HFFc6 (cell line): ENCODE measurements at places on chromosomes 7 and 10.

- no peak for DNase-seq
Observed at GRCh38 chr10:86113983-86114382, 252.6 kb downstream of the GRID1 start.

- no peak for DNase-seq
Observed at GRCh38 chr10:131743190-131744151, 157.3 kb upstream of the PPP2R2D start.

DNA sequence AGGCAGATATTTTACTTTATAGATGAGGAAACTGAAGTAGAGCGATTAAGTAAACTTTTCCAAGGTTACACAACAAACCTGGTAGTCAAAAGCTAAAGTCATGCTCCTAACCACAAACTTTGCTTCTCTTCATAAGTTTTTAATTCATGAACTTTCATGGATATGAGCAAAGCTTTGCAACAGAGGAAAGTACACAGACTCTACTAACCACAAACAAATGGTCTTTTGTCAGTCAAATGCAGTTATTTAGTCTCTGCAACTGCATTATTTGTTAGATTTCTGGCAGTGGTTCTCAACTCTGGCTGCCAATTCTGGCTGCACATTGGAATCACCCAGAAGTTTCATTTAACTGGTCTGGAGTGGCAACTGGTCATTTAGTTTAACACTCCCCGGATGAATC, 140.6 kb upstream of the TMEM168 start:
- DNase-seq = peak; percentile 38

DNA sequence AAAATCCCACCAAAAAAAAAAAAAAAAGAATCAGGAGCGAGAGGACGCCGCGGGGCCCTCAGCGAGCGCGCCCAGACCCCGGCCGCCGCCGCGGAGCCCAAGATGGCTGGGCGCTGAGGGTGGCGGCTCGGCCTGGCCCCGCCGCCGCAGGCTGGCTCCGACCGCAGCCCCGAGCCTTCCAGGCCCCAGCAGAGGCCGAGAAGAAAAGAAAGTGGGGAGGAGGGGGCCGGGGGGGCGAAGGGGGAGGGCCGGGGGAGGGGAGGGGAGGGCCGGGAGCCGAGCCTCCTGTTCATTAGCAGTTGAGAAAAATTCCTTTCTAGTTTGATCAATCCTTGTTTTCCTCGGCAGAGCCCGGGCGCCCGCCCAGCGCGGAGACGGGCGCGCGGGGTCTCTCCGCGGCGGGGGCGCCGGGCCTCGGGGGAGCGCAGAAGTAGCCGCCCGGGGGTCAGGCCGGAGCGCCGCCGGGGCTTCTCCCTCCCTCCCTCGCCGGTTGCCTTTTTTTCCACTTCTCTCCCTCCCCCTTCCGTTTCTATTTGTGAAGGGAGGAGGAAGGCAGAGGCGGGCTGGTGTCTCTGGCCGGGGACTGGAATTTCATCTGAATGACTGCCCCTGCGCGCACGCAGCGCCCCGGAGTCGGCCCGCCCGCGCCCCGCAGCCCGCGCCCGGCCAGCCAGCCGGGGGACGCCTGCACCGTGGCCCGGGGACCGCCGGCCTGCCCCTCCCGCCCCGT, 778 bp upstream of the TRIM8 start:
- peak; percentile 75 for DNase-seq

- peak; percentile 18 for DNase-seq
Observed at GRCh38 chr7:107228291-107228690, 59.5 kb downstream of the HBP1 start.

- no peak for DNase-seq
Observed at GRCh38 chr7:12619461-12620069, 49.0 kb downstream of the SCIN start.

- no peak for DNase-seq
Observed at GRCh38 chr7:157474685-157475084, 137.9 kb downstream of the DNAJB6 start.

GRCh38 chr10:126813432-126813831, 91.8 kb upstream of the DOCK1 start:
- no peak for DNase-seq

- peak; percentile 43 for DNase-seq
Observed at GRCh38 chr10:23095966-23096801, 805 bp downstream of the MSRB2 start.

DNA sequence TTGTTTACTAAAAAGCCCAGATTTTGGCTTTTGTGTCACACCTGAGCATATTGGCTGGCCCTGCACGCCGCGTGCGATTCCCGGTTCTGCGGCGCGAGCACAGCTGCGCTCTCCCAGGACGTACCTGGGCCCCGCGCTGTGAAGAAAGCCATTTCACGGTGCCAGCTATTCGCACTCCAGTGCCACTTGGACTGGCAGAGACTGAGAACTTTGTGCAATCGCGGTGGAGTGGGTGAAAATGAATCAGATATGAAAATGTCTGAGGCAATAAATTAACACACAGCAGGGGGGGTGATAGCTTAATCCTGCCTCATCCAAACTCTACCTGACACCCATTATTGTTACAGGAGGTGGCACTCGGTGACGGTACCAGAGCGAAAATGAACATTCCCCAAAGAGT, 330.1 kb upstream of the MGMT start:
- DNase-seq = no peak

- peak; percentile 54 for DNase-seq
Observed at GRCh38 chr10:72340510-72341261, 14.0 kb downstream of the DNAJB12 start.

GRCh38 chr10:22704942-22705341, 9.4 kb downstream of the PIP4K2A start:
- no peak for DNase-seq

GRCh38 chr10:118720685-118721538, 33.9 kb downstream of the CACUL1 start:
- DNase-seq = peak; percentile 53

DNA sequence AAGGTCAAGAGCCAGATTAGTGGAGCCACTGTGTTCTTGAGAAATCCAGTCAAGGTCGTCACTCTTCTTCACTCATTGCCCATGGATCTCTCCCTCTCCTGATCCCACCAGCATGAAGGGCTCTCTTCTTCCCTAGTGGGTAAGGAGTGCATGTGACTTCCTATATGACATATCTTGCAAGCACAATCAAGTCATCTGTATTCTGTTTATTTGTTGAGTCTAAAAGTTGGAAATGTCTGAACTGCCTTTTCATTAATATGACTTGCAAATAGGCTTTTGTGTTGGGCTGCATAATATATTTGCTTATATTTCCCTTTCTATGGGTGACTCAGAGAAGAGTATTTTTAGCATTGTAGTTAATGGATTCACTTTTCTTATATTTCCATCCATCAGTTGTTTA, 313.7 kb upstream of the KMT2E start:
- DNase-seq = no peak

GRCh38 chr10:129922598-129923123, 41.4 kb downstream of the EBF3 start:
- no peak for DNase-seq

DNA sequence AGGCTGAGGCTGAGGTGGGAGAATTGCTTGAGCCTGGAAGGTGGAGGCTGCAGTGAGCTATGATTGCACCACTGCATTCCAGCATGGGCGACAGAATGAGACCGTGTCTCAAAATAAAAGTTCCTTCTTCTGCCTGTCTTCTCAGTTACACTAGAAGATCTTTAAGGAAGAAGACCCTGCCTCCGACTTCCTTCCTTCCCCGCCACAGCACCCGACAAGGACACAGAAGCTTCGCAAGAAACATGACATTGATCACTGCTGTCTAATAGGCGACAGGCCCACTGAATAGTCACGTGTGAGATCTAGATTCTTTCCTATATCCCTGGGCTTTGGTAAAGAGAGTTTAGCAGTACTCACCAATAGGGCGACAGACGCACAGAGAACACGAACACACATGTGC, 118.2 kb downstream of the PRPF18 start:
- DNase-seq = no peak

DNA sequence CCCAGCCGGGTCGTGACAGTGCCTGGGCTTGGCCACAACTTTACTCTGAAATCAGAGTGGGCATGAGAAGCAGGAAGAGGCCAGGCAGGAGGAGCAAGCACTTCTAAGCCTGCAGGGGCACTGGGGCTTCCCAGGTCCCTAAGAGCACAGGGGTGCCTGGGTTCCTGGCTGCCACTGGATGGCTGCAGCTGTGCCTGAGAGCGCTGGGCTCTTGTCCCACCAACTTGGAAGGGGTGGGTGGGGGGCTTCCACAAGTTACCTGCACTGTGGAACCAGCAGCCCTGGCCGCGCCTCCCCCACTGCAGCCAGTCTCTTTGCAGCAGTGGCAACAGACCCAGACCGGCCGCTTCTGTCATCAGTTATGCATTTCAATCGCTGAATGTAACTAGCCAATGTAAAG, 434.7 kb upstream of the GRM3 start:
- no peak for DNase-seq

GRCh38 chr7:155191137-155191536, 106.5 kb upstream of the INSIG1 start:
- no peak for DNase-seq

DNA sequence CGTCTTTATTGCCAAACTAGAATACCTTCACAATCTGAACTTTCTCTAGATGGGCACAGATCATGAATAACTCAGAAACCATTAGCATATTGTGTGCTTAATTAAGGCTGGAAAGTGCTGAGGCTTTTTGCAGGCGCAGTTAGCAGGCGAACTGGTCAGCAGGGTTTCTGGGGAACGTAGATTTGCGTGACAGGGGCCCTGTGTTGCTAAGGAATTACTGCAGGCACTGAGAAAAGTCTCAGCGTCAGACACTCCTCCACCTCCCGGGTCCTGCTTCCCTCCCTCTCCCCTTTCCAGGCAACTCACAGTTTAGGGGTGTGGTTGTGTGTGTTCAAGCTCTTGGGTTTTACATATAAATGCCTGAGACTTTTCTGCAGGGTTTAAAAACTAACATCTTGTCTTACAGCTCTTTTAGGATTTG, 2.2 kb downstream of the MAP3K8 start:
- peak; percentile 74 for DNase-seq

GRCh38 chr7:74417419-74417971, 36.2 kb upstream of the GTF2IRD1 start:
- peak; percentile 49 for DNase-seq

- DNase-seq = peak; percentile 18
Observed at GRCh38 chr7:128347647-128348097, 4.0 kb upstream of the RBM28 start.

GRCh38 chr7:2986561-2986960, 57.1 kb downstream of the CARD11 start:
- no peak for DNase-seq

- no peak for DNase-seq
Observed at GRCh38 chr7:121541457-121541856, 145.3 kb upstream of the FAM3C start.

GRCh38 chr7:65902306-65902705, 29.4 kb downstream of the VKORC1L1 start:
- DNase-seq = no peak

GRCh38 chr10:9885761-9886160, 1131.9 kb upstream of the CELF2 start:
- no peak for DNase-seq

GRCh38 chr7:132004529-132004928, 448.1 kb upstream of the PODXL start:
- DNase-seq = peak; percentile 25

DNA sequence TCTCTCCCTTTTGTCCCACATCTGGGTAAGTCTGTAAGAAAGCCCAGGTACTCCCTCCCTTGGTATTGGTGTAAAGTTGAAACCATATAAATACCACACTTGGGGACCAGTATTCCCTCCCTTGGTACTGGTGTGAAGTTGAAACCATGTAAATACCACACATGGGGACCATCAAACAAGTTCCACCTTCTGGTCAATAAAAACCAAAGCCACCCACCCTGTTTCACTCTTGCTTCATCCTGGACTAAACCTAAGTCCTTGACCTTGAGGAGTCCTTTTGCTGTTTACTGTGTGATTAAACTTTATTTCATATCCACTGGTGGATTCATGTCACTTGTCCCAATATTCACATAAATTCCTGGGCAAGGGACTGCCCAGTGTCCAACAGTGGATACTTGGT, 8.4 kb downstream of the P4HA1 start:
- DNase-seq = no peak

DNA sequence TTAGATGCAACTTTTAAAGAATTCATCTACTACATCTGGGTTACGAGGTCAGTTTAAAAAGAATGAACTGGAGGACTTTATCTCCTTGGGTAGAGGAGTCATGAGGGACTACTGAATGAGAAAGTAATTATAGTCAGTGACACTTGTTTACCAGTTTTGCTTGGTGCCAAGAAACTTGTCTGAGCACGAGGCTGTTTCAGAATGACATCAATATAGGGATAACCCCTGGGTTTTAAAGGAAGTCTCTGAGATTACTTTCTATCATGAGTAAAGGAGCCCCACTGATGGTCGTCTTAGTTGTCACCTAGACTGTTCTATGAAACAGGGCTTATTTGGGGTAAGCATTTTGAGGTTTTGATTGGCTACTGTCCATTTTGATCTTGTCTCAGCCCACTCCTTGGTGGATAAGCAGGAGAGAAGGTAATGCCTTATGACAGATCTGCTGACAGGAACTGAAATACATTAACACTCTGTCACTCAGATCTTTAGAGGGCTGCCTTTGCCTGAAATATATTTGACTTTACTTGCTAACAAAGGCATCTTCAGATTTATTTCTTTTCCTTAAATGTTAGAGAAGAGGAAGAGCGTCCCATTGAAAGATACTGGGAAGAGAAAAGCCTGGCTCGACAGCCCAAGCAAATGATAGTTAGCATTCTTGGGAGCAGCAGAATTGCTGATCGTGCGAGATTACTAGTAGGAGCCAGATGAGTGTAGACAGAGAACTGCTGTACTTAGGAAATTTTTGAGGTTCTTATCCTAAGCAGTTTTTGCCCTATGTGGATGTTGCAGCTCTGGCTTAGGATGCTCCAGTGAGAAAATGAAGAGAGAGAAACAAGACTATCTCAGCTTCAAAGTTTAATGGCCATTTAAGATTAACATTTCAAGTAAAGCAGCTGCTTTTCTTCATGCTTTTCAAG, 299.2 kb upstream of the LRGUK start:
- DNase-seq = no peak

- DNase-seq = no peak
Observed at GRCh38 chr10:105243825-105244224, 602.7 kb downstream of the SORCS3 start.

- DNase-seq = no peak
Observed at GRCh38 chr7:47622586-47622945, 40.7 kb upstream of the TNS3 start.

DNA sequence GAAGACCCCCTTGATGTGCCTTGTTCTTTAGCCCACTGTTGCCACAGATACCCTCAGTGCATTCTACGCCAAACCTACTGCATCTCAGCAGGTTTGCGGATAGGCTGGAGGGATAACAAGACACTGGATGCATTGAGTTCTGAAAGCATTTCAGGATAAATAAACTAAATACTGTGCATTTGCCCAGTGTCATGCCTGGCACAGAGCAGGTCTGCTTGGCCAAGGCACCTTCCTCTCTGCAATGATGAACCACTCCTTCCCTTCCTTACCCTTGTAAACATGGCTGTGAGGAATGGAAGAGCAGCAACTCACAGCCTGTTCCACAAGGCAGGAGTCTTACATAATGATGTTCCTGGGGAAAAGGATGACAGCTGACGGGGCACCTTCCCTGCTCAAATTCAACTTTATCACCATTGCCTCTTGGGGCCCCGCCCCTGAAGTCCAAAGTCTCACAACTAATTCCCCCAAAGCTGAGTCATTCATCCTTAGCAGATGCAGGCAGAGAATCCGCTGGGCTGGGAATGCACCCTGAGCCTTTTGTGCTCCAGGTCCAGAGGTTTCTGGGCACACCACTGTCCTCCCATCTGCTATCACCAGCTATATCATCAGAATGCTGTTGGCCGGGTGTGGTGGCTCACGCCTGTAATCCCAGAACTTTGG, 11.6 kb downstream of the DDX56 start:
- DNase-seq = peak; percentile 55

- no peak for DNase-seq
Observed at GRCh38 chr10:20988357-20988983, 91.4 kb upstream of the NEBL start.
